Neural crest cell (in vitro differentiated cells): ENCODE measurements at places on chromosomes 3 and 15.
A peak's percentile ranks its signal among the peaks of the same experiment; 100 is the strongest.

DNA sequence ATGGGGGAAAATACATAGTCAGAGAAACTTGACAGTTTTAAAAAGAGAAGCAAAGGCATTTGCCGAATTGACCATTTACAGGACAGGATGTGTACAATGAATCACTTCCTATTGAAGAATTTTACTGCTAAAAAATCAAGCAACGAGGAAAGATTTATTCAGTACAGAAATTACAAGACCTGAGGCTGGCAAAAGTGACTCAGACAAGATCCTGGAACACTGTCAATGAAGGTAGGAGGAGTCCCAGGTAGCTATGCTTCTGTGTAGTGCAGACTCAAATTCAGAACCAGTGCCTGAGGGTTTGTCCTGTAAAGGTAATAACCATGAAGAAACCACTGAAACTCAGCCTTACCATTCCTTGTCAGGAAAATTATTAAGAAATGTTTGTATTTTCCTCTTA, 120.9 kb downstream of the ZMAT3 start:
- DNase-seq: no peak

- no peak for DNase-seq
Measured at GRCh38 chr3:27171113-27171512, 198.1 kb downstream of the NEK10 start.

DNA sequence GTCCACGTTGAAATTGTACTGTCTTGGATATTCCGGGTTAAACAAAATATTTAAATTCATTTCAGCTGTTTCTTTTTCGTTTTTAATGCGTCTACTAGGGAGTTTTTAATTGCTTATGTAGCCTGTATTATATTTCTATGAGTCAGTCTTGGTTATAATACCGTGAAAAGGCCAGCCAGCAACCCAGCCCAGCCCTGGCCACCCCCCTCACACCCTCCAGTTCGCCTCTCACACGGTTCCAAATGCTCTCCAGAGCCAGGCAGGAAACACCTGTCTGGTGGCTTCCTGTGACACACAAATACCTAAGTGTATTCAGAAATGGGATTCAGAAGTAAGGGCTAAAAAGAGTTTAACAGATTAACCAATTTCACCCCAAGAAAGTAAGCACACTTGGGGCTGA, 4.4 kb downstream of the SH3BP5 start:
- DNase-seq: no peak

DNA sequence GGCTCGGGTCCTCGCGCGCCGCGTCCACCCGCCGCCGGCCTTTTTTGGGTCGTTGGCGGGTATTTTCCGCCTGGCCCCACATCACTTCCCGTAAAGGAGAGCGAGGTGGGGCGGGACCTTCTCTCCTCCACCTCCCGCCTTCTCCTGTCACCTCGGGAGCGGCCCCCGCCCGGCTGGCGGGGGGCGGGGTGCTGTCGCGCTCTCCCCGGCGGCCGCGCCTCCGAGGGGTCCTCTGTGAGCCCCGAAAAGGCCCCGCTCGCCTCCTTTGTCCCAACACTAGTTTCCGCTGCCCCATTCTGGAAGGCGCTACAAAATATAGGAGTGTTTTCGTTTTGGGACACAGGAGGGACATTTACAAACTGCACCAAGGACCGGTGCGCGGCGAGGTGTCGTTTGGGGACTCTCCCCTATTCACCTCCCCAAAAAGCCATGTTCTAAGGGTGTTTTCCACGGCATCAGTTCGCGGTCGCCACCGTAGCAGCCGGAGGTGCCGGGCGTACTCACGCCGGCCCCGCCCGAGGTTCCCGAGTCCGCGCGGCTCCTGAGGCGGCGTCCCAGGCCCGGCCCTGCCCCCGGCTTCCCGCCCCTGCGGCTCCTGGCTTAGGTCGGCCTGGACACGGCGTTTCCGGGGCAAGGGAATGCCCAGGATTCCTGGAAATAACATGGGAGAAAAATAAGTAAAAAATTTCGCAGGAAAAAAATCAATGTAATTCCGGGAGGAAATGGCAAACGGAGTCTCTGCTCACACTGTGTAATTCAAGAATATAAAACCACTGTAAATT, at the start of gene RAB27A:
Gene RAB27A (minus strand): TSS at position 68 of the 782 bp plus-strand sequence. CDS start 54,879 bp downstream, outside the sequence.
- DNase-seq: peak; percentile 61

- no peak for DNase-seq
Measured at GRCh38 chr3:17500618-17501017, 241.8 kb downstream of the TBC1D5 start.

DNA sequence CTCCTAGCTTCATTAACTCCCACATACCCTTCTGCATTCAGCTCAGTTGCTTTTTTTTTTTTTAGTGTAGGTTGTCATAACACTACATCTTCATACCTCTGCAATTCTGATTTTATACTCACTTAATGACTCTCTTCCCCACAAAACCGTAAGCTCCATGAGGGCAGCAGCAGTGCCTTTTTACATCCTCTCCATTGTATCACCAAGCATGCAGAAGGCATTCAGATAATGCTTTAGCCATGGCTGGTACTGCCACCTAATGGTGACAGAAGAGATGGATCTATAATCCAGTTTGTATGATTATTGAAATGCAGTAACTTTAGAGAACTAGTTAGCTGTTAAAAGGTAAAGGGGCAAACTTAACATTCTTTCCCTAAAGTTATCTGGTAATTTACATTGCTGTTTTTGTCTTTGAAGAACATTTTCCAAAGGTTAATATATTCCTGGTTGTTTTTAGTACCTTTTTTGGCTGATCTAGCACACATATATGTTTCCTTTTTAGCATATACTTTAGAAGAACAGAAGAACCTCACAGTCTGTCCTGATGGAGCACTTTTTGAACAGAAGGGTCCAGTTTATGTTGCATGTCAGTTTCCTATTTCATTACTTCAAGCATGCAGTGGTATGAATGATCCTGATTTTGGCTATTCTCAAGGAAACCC, 36.8 kb downstream of the ATP1B3 start:
- DNase-seq: no peak

GRCh38 chr3:11479221-11479620, 164.5 kb downstream of the VGLL4 start:
- DNase-seq: no peak

DNA sequence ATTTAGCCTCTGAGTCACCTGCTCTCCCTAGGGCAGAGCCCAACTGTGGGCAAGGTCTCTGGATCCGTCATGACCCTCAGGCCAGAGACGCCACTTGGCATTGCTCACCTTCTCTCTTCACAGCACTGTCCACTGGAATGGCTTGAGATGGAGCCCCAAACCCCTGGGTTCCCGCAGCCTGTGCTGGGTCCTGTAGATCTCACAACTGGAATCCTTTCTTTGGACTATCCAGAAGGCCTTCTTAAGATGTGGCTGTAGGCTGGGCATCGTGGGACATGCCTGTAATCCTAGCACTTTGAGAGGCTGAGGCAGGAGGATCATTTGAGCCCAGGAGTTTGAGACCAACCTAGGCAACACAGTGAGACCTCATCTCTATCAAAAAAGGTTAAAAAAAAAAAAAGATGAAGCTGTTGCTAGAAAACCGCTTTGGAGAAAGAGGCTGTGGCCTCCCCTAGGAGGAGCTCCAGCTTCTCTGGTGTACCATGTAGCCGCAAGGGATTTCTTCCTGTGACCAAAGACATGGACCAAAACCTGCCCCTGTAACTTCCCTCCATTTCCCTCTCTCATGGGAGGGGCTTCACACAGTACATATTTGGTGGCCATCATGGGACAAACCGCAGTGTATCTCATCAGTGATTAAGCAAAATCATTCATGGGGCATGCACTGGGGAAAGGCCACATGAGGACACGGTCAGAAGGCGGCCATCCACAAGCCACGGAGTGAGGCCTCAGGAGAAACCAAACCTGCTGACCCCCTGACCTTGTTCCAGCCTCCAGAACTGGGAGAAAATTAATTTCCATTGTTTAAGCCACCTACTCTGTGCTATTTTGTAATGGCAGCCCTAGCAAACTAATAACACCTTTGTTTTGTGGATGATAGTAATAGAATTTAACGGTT, 23.3 kb upstream of the BUB1B start:
- DNase-seq: no peak

- no peak for DNase-seq
Measured at GRCh38 chr15:89656116-89656815, 999 bp upstream of the KIF7 start.

DNA sequence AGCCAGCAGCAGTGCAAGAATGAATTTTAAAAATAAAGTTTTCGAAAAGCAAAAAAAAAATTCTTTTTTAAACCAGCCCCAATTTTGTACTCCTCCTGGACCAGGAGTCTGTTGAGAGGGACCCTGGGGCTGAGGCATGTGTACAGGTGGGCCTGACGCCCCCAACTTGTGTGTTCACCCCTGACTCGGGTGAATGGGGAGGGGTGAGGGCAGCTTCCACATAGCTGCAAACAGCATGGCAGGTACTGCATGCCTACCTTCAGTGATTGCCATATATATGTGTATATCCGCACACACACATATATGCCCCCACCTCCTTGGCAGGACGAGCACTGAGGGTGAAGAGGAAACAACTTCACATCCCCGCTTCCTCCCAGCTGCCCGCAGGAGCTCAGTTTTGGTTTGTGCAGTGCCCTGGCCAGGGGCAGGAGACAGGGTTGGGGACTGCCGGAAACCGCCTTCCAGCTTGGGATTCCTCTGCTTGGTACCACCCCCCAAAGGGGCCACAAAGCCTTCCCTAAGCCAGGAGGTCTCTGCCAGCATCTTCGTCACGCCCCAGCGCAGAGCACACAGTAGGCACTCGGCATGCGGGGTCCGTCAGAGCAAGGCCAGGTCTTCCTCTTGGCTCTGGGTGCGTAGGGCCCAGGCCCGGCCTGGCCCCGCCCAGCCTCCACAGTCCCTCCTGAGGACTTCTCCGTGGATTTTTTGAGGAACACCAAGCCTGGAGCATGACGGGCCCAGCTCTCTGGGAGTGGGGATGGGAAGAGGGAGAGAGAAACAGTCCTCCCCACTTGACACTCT, 61.8 kb upstream of the RPL32 start:
- DNase-seq: no peak

DNA sequence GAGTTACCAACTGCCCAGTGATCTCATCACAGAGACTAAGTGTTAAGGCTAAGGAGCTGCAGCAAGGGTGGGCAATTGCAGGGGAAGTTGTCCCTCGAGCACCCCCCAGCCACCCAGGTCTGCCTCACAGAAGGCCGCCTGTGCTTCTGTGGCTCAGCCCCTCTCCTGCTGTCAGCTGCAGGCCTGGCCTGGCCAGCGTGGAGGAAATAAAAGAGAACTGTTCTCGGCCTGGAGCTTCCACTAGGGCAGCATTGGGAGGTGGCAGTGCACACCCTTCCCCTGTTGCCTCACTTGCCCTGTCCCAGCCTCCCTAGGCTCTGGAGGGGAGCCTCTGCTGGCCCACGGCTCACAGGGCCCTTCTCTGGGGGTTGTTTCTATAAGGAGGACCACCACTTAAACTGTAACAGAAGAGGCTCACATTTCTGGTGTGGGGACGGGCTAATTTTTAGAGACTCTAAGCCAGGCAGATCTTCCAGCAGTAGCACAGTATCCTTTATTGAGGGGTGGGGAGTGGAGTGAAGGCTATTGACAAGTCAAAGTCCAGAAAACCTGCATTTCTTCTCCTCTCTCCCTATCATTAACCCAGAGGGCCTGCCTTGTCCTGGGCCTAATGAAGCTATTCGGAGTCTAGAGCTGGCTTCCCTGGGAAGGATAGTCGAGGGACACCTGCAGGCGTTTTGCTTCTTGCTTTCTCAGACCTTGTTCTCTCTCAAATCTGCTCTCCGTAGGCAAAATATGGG, 75.6 kb upstream of the ADPGK start:
- no peak for DNase-seq

DNA sequence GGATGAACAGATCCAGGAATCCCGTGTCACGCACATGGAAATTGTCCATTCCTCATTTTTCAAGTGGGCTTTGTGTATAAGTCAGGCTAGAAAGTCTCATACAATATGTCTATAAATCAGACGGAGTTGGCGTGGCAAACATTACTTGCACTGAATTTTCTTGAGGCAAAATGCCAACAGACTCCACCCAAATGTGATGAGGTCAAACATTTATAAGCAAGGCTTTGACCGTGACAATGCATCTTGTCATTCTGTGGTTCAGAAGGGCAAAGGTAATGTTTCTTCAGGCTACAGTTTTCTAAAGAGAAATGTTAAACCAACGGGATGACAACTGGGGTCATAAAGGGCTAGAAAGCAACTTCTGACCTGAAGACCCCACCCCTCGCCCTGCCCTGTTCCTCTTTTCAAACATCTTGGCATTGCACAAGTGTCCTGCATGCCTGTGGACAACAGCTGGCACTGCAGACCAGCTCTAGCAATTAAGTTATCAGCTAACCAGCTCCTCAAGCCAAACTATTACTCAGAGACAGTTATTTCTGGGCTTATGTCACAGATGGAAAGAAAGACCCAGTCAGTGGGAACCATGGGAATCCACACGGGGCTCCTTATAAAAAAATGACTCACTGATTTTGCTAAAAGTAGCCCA, 36.5 kb upstream of the SPTBN5 start:
- no peak for DNase-seq

- DNase-seq: no peak
Measured at GRCh38 chr15:77611767-77612166, 20.9 kb downstream of the LINGO1 start.

DNA sequence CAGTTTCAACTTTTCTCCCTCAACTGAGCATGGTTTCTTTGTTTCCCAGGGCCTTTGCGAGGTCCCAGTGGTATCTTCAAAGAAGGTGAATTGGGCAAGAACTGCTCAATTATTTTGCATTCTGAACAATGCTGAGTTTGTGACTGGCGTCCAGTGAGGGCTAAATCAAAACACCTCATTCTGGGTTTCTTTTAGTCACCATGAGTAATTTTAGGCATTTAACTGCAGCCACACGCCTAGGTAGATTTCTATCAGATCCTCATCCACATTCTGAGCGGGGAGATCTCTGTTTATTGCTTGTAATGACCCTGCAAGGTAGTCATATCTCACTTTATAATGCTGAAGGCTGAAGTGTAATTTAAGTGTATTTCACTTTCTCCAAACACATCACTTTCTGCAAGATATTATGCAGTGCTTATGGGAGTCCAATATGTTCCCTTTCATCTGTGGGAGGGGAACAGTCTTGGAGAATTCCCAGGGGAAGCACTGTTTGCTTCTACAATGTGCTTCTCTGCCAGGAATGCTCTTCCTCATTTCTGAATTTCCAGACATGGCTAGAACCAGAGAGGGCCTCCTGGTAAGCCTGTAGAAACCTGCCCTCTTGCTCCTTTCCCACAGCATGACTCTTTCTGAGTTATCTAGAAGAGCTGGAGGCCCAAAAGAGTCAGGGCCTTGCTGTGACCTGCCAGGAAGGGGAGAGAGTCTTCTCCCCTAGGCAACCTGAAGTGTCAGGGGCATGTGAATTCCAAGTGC, 91.7 kb downstream of the FRMD4B start:
- no peak for DNase-seq

- DNase-seq: no peak
Measured at GRCh38 chr3:59796456-59796855, 746.6 kb upstream of the CFAP20DC start.
